ENCODE measurements at places on chromosomes 4 and X.

- DNase-seq: no peak
Measured at GRCh38 chr4:71283642-71284257, 55.1 kb upstream of the SLC4A4 start.

- no peak for DNase-seq
Measured at GRCh38 chrX:25873196-25873595, 264.9 kb upstream of the MAGEB18 start.

DNA sequence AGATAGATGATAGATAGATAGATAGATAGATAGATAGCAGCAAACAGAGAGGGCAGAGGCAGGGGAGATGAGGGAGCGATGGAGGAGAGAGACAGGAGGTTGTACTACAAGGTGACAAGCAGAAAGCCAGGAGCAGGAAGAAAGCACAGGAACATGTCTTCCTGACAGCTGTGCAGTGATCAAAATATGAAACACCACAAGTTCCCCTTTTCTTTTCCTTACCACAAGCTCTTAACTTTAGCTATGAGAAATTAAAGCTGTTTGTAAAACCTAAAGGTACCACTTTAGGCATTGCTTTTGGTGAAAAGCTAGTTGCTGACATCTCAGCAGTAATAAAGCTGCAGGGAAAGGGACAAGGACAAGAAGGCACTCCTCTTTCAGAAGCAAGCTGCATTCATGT is 9.1 kb upstream of the MAGED4B start:
- DNase-seq: no peak

- peak; percentile 12 for DNase-seq
Measured at GRCh38 chrX:19739683-19740082, 147.7 kb downstream of the SH3KBP1 start.

GRCh38 chr4:30122711-30123110 is 597.5 kb upstream of the PCDH7 start:
- no peak for DNase-seq
